Kidney (tissue), 22 donors: ENCODE measurements at places on chromosomes 2 and 18. TPM values are rescaled to one million over a fixed set of nuclear protein-coding genes. Genes with fewer than 3 reads are reported as not detected.

Gene LYPD1
- 4.7 TPM for polyA plus RNA-seq

Gene TAF4B
- polyA plus RNA-seq = 1.7 TPM

Gene MPV17
- 120 TPM for polyA plus RNA-seq

Gene UCN
- polyA plus RNA-seq = 1.3 TPM

Gene TTL
- polyA plus RNA-seq = 11.1 TPM

Gene FOXI3
- polyA plus RNA-seq = not detected

Gene NDC80
- 0.99 TPM for polyA plus RNA-seq

DNA sequence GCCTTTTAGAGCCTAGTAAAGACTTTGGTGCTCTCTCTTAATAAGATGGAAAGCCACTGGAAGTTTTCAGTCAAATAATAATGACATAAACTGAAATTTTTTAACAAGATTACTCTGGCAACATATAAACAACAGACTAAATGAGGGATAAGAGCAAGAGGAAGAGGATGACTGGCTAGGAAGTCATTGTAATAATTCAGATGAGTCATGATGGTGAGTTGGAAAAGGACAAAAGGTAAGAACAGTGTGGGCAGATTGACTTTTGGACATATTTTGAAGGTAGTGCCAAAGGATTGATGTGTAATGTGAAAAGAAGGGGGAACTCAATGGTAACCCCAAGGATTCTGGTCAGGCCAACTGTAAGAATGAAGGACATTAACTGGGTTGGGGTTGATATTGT lies 310.3 kb downstream of the NOL4 start:
- DNase-seq = no peak

DNA sequence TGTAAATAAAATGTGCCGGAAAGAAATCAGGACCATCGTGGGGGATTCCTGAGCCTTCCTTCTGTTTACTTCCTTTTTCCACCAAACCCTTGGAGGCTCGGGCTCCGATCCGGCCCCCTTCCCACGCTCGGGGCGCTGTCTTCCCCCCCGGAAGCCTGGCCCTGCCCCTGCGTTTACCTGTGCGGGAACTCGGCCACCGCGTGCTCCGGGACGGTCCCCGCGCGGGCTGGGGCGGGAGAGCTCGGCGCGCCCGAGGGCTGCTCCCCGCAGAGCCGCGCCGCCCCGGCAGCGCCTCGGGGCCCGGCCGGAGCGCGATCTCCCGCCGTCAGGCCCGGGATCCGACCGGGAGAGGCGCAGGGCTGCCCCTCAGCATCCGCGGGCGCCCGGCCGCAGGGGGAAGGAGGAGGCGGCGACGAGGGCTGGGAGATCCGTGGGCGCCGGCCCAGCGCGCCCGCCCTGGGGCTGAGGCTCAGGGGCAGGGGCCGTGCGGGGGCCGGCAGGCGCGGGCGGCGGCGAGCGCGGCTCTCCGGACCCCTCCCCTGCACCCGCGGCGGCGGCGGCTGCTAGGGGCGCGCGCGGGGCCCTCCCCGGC lies 435 bp downstream of the ADCY3 start:
- DNase-seq = no peak

GRCh38 chr2:21924640-21925285 lies 801.0 kb downstream of the TDRD15 start:
- no peak for DNase-seq

- DNase-seq = peak; percentile 47
Measured at GRCh38 chr2:5697562-5697961, 5.4 kb downstream of the SOX11 start.

DNA sequence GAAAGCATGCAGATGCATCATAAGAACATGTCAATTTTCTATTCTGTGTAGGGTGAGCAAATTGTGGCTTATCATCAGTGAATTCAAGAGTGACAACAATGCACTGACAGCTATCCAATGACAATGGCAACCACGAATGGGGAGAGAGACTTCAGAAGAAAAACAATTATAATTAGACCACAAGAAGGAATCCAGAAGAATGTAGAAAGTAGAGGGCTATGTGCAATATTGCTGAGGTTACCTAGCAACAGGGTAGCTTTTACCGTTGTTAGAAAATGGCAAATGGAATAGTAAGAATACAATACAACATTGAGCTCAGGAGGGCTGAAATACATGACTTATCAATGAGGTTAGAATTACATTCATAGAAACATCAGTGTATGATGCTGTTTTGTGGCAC lies 71.1 kb upstream of the SESTD1 start:
- DNase-seq = no peak

- no peak for DNase-seq
Measured at GRCh38 chr18:63162271-63163014, 157.1 kb downstream of the BCL2 start.

GRCh38 chr2:178277741-178278197 lies 83.5 kb downstream of the OSBPL6 start:
- DNase-seq = peak; percentile 84

DNA sequence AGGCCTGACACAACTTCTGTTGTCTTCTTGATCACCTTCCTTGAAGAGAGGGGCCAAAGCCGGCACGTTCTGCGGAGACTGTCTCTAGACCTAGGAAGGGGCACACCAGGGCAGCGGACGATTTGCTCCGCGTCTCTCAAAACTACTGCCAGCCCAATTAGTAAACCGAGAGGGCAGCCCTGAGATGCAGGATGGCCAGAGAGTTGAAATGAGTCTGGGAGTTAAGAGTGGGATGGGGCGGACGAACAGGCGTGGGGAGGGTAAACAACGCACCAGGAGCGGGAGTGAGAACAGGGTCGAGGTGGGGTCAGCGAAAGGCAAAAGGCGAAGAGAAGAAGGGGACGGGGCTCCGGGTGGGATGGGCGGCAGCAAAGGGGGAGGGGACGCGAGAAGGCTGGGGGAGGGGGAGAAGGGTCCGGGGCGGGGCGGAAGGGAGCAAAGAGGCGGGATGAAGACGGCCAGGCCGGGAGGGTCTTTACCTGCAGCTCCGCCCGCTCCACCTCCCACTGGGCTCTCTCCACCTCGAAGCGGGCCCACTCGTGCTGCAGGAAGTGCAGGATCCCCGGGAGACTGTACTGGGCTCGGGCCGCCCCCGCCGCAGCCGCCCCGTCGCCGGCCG lies 476 bp downstream of the STRN start:
- peak; percentile 79 for DNase-seq

- no peak for DNase-seq
Measured at GRCh38 chr2:24558781-24559472, 67.9 kb downstream of the NCOA1 start.

DNA sequence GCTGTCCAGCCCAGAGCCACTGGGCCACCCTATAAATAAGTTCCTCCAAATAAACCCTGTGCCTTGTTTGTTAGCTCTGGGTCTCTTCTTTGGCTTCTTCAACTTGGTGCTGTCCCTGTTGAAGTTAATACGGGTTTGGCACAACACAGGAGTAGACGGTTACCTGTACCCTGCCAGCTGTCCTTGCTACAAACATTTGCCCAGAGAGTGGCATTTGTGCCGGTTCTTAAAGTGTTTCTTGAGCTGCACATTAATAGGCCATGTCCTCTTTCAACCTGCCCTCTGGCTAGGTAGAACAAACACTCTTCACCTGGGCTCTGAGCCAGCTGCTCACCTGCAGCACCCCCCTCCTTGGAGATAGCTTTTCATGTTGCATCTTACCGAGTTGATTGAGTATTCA lies 139.2 kb downstream of the NEDD4L start:
- no peak for DNase-seq

- DNase-seq = no peak
Measured at GRCh38 chr18:70329071-70329470, 40.2 kb downstream of the SOCS6 start.

- peak; percentile 63 for DNase-seq
Measured at GRCh38 chr2:74429487-74430451, 8.2 kb downstream of the WDR54 start.

DNA sequence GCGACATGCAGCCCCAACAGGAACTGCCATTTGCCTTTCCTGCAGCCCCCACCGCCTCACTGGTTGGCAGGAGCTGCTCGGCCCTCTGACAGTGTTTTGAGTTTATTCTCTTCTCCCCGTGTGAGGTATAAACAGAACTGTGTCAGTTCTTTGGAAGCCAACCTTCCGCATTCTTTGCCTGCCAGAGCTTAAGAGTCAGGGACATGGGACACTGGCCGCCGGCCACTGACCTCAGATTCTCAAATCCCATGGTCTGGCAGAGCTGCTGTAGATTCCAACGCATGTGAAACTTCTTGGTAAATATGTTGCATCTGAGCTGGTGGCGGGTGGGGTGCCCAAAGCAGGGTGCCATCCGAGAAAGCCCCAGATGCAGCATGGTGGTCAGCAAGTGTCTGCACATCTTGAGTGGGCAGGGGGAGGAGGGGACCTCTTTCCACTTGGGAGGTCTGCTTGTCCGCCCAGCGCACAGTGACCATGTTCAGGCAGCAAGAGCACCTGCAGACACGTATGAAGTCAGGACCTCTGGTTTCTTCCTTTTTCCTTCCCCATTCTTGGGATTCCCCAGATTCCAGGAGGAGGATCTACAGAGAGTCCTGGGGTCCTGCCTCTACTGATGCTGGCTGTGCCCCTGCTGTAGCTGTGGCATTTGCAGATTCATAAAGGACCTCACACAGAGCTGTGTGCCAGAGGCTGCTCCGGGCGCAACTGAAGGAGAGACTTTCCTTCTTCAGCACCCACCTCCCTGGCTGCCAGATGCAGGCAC lies 23.8 kb downstream of the ASB18 start:
- DNase-seq = no peak

DNA sequence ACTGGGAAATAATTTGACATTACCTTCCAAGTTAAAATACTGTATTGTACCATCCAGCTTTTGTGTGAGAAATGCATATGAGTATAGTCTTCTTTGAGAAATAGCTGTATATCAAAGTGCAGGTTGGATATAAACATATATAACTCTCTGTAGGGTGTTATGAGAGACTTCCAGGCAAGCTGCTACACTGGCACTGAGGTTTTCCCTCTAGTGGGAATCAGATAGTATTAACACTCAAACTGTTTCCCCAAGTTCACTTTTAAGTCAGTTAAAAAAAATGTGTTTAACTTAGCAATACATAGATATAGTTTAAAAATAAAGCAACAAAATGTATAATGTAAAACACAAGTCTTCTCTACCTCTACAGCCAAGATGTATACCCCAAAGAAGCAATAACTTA lies 368.4 kb upstream of the SLC8A1 start:
- DNase-seq = no peak

DNA sequence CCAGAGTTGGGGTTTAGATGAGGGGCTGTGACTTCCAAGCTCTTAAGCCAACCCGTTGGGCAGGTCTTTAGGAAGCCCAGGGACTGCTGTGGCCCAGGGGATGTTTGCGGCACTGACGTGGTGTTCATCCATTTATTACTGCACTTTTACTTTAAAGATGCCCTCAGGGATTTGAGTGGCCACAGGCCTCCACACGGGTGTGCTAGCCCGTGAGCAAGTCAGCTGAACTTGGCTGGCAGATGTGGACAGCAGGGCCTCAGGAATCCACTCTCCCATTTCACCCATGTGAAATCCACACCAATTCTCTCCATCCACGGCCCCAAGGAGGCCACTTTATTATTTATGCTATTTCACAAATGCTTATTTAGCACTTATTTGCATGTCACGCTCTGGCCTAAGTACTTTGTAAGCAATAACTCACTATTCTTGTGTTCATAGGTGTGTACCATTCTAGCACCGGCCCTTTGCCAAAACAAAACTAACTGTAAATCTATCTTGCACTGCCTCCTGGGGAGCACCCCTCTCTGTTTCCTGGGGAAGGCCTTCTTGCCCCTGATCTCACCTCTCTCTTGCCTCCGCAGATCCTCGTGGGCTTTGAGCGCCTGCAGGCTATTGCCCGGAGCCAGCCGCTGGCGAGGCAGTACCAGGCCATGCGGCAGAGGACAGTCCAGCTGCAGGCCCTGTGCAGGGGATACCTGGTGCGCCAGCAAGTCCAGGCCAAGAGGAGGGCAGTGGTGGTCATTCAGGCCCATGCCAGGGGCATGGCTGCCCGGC lies 39.1 kb upstream of the GPR17 start:
- DNase-seq = no peak

GRCh38 chr2:178874529-178875240 lies 67.5 kb upstream of the TTN start:
- no peak for DNase-seq

DNA sequence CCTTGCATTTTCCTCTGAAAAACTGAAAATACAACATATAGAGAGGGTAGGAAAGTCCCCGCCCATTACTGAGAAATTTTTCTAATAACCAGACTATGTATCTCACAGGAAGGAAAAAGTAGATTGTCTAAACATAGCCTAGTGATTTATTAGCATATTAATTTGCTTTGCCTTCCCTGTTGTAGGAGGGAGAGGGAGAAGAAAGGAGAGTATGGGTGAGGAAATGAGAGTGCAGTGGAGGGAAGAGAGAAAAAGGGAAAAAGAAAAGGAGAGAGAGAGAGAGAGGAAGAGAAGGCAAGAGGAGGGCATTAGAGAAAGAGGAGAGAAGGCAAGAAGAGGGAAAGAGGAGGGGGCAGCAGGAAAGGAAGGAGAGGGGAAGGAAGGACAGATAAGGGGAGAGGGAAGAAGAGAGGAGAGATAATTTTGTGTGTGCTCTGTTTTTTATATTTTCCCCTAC lies 3.6 kb upstream of the KYNU start:
- DNase-seq = no peak

GRCh38 chr2:152508446-152508845 lies 173.5 kb downstream of the FMNL2 start:
- peak; percentile 60 for DNase-seq

GRCh38 chr2:138658187-138658894 lies 121.8 kb downstream of the NXPH2 start:
- no peak for DNase-seq
